ENCODE measurements at places on chromosomes 3 and 15. TPM values are rescaled to one million over a fixed set of nuclear protein-coding genes. Genes with fewer than 3 reads are reported as not detected.
A peak's percentile ranks its signal among the peaks of the same experiment; 100 is the strongest.

DNA sequence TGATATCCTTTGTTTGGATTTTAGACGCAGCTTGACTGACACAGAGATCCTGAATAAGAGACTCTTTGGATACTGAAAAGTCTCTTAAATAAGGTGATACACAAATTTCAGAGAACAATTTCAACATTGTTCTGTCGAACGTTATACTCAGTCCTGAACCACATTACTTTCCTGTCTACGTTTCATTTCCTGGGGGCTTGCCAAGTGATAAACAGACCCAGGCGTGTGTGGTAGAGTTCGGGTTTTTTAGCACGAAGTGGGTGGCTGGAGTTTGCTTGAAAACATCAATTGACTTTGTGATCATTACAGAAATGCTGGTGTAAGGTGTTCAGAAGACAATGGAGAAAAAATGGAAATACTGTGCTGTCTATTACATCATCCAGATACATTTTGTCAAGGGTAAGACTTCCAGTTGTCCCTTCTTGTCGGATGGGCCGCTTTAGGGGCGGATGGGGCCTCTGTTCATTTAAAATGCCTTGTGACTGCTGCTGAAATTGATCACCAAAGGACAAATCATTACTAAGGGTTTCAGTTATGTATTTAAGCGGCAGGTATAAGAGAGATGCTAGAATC lies at the start of gene CD96:
CD96 (plus strand) TSS at position 287 of the 573 bp plus-strand sequence; CDS start at position 339, 52 bp downstream.
- no peak for DNase-seq

FBXW12 gene
- total RNA-seq = not detected

GRCh38 chr3:45915518-45916231 lies 27.6 kb upstream of the CXCR6 start:
- DNase-seq = no peak

DNA sequence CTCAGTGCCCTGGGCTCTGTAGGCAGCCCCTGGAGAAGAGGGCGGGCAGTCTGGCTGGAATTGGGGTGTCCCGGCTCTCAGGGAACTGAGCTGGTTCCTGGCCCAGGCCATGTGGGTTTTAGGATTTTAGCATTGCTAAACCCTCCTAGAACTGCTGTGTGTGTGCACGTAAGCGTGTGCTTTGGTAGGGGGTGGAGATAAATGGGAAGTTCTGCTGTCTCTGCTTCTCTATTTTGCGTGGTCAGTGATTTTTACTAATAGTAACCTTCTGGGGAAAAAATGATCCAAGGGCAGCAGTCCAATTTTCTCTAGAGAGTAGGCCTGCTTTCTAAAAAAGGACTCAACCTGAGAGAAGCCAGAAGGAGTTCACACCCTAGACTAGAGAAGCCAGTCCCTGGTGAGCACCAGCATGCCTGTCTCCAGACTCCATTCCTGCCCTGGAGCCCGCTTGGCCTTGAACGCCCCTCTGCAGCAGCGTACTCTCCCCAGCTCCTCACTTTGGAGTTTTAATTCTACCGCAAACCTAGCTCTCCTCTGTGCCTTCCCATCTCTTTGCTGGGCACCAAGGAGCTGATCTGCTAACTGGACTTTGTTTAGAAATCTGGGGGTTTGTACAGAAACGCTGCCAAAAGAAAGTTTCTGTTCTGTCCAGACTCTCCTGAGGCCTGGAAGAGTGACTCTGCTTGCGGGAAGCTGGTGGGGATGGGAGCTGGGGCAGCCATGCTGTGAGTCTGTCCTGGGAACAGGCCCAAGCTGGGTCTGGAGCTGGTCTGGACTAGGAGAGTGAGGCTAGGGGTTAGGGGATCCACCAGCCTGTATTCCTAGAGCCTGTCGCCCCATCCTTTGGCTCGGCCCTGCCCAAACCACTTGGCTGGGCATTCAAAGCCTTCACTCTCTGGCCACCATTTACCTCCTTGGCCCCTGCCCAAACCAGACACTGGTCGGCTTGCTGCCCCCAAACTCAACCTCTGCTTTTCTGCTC lies 19.7 kb downstream of the CORO2B start:
- no peak for DNase-seq

DNA sequence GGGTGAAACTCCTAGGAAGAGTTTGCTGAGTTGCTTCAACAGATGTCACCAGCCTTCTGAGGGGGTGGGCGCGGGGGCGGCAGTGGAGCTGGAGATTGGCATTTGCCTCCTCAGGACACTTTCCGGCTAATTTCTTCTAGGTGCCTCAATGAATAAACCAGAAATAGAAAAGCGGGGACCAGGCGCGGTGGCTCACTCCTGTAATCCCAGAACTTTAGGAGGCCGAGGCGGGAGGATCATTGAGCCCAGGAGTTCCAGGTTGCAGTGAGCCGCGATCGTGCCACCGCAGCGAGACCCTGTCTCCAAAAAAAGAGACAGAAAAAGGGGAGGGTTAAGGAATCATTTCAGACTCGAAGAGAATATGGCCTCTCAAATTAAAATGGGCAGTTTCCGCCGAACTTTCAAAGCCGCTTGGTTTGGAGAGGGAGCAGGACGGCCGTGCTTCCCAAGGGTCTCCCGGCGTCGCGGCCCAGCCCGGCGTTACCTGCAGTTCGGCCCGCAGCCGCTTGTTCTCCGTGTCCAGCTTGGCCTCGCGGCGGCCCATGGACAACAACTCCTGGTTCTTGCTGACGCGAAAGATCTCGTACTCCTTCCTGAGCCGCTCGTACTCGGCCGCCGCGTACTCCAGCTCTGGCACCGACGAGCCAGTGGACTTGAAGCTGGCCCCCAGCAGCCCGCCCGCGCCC lies 587 bp downstream of the NPHP3 start:
- peak; percentile 76 for DNase-seq

DNA sequence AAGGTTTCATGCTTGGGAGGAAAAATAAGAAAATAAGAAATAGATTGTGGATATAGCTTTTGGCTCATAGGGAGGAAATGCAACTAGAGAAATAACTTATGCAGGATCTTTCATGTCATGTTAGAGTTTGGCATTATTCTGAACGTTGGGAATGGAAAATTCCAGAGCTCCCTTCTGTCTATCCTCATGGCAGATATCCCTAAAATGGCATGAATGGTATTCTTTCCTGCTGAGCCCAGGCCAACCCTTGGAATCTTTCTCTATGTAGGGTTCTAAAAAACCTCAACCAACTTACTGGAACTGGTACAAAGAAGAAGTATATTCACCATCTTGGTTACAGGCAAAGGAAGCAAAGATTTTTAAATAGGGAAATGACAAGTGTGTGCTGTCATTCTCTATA lies 212.5 kb downstream of the CHST2 start:
- DNase-seq = no peak

DNA sequence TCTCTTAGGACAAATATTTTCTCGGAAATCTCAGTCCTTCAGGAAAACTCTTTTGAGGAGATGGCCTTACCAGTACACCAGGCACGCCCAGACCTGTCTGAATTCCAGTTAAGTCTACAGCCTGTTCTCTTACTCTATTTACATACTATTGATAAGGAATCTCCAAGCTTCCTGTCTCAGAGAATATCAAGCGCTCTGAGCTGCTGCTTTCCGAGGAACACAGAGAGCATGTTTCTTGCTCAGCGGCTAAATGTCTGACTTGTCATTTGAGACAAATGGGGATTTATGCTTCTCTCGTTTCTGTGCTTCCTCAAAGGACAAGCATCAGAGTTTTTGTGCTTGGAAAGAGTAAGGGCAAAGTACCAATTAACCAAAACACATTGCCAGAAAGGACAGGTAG lies 112.4 kb upstream of the CCDC54 start:
- no peak for DNase-seq

EPHB1 gene
- 1.6 TPM for total RNA-seq

DNA sequence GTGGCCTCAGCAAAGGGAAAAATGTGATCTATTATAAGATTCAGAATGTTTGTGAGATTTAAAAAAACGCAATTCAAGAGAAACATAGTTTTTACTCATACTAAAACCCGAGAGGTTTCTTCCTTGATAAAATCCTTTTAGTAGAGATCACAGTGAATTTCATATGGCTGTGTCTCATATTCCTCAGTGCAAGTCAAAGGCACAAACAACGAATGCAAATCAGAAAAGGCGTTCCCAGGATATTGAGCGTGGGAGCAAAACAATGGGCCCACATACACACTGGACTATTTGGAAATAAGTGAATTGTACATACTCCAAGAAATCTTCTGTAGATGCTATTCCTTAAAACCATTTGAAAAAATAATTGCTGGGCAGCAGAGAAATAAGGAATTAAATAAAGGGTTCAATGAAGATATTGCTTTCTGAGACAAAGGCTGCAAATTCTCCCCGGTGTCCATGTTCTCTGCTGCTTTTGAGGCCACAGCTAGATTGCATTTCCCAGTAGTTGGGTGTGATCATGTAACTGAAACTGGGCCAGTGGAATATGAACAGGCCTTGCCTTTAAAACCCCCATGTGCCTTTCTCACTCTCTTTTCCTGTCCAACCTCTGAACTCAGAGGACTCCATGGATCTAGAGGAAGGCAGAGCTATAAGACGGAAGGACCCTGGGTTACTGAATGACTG lies 144.6 kb upstream of the TBL1XR1 start:
- no peak for DNase-seq

Data from right cardiac atrium (tissue), 5 donors.